Fibroblast of gingiva (primary cell): ENCODE measurements at places on chromosomes 6 and 20.

GRCh38 chr6:120056085-120056484, 706.5 kb upstream of the MAN1A1 start:
- no peak for DNase-seq

- DNase-seq = no peak
These were observed 126.6 kb downstream of the VEGFA start for GRCh38 chr6:43896329-43897255.

GRCh38 chr6:71190809-71191208, 97.8 kb upstream of the OGFRL1 start:
- DNase-seq = peak; percentile 27

DNA sequence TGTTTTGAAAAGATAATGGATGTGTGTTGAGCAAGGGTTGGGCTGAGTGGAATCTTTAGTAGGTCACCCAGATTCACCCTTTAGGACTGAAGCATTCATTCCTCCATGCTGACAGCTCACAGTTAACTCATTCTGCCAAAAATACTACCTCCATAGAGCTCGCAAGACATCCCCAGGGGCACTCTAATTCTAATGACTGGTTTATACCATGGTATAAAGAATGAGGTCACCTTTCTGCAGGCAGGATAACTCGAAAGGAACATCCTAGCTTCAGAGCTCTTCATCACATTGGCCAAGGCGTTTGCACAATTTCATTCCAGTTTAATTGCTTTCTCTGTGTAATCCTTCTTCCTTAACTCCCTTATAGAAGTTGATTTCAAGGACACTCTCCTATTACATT, 1257.2 kb upstream of the EYS start:
- no peak for DNase-seq

- DNase-seq = no peak
These were observed 198.6 kb downstream of the ZDHHC14 start for GRCh38 chr6:157579467-157580031.

DNA sequence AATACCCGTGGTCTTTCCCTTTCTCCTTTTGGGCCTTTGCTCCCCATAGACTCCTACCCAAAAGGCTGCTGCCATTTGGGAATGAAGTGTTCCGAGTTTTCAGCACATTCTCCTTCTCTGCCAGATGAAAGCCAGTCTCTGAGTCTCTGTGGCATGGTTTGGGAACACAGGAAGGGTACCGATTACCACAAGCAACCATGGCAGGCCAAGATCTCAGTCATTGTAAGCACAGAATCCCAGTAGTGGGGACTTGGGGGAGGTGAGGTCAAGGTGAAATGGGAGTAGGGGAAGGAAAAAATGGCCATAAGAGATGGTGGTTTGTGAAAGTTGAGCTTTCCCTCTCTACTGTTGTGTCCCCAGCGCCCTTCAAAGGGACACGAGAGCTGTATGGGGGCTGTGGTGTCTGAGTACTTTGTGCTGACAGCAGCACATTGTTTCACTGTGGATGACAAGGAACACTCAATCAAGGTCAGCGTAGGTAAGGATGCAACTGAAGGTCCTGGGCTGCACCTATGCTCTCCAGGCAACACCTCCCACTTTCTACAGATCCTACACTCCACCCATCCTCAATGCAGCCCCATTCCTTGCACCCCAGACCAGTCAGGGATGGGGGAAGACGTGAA, 4.1 kb downstream of the CFB start:
- no peak for DNase-seq
